CD4-positive, alpha-beta memory T cell (primary cell): ENCODE measurements at places on chromosomes 3 and 15. TPM values are rescaled to one million over a fixed set of nuclear protein-coding genes. Genes with fewer than 3 reads are reported as not detected.

- DNase-seq = peak; percentile 20
Observed at GRCh38 chr15:100529556-100529955, 806 bp upstream of the CERS3 start.

DNA sequence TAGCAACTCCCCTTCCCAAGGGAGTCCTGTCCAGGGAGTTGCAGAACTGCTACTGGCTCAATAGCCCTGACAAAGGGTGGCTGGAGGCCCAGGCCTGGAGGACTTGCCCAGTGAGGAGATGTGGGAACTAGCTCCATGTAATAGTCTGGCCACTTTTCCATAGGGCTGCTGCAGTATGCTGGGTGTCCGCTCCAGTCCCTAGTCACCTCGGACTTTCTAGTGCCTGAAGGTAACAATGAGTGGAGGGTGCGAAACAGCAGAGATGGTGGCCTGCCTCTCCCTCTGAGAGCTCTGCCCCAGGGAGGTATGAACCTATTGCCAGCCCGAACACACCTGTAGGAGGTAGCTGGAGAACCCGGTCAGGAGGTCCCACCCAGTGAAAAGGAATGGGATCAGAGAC is 42.0 kb upstream of the GCSAM start:
- DNase-seq = no peak

DNA sequence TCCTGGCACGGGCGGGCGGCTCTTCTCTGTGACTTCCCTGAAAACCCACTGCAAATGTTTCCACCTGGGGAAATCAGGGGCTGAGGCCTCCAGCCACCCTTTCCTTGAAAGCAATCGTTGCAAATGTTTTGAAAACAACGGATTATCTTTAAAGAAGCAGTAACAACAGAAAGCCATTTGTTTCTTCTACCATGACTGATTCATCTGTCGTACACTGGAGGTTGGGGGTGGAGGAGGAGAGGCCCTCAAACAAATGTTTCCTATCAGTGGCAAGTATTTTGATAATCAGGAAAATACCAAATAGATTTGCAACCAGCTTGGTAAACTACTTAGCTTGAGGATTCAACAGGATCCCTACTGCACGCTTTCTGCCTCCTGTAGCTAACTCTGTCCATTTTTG is 114.9 kb downstream of the PDZRN3 start:
- no peak for DNase-seq

- DNase-seq = no peak
Observed at GRCh38 chr3:48367201-48367600, 4.8 kb upstream of the FBXW12 start.

CAV3 gene
- total RNA-seq = not detected
